ENCODE measurements at places on chromosomes 2 and 18.

DNA sequence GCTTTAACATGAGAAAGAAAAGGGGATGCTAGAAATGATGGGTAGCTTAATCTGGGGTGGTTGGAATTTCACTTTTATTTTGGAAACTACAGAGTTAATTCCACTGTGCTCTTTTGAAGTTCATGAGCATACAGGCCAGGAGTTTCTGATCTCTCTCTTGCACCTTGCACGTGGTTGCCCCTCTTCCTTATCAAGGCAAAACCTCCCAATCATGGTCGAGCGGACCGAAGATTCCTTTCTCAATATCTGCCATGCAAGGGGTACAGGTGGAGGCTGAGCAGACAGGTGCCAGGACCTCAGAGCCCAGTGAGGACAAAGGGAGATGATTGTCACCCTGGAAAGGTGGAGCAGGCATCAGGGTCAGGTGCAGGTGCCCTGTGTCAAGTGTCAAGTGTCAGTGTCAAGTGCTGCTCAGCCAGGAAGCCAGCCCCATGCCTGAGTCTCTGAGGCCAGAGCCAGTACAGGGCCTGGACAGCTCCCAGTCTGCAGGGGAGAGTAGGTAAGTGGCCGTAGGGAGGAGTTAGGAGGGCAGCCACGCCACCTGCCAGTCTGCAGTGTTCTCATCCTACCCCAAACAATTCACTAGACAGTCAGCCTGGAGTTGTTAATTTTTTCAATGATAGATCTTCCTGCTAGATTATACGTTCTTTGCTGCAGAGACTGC, 42.2 kb downstream of the LPIN1 start:
- DNase-seq: no peak

DNA sequence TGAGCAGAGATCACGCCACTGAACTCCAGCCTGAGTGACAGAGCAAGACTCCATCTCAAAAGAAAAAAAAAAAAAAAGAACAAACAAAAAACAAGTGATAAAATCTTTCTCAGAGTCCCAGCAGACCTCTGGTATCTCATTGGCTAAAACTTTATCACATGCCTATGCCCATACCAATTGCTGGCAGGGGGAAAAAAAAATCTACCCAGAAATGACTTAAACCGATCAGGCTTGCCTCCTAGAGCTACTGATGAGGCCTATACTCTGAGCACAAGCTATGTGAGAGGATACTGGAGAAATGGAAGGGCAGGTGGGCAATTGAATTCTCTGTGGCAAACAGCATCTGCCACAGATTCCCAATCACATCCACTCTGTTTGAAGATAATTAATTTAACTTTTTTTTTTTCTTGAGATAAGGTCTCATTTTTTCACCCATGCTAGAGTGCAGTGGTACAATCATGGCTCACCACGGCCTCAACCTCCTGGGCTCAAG, 49.0 kb downstream of the FBXO36 start:
- no peak for DNase-seq

DNA sequence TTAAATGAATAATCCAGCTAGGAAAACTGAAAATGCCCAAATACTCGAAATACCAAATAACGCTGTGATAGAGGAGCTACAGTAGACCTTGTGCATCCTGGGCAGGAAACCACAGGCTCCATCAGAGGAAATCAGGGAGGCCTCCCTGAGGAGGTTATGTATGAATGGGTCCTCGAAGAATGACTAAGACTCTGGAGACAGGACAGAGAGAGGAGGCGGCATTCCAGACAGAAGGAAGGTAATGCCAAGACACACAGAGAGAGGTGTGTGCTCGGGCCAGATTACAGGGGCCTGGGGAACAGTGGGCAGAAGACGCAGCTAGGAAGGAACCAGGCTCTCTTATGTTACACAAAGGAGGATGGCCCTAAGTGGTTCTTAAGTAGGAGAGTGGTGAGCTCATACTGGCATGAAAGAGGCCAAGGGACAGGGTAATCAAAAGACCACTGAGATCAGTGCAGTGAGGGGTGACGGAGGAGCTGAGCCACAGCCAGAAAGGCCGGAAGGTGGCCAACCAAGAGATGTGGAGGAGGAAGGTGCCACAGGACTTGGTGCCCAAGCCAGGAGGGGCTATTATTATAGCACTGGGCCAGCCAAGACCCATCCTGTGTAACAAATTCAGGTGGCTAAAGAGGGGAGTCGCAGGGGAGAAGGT, 9.9 kb downstream of the ST3GAL5 start:
- DNase-seq: no peak

DNA sequence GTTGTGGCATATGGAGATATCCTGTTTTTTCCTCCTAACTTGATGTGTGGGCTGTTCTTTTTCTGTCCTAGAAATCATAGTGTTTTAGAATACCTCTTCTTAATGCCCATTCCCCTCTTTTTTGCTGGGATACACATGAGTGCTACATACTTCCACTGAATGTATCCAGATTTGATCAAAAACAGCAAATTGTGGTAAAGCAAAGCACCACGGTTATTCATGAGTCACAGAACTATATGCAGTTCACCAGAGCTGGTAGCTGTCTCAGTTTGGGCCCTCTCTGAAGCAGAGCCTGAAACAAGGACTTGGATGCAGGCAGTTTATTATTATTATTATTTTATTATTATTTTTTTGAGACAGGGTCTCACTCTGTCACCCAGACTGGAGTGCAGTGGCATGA, 69.9 kb upstream of the CTLA4 start:
- no peak for DNase-seq
